ENCODE measurements at places on chromosomes 5 and 9. TPM values are rescaled to one million over a fixed set of nuclear protein-coding genes. Genes with fewer than 3 reads are reported as not detected.

The FXN gene
- 21.1 TPM for polyA plus RNA-seq

DNA sequence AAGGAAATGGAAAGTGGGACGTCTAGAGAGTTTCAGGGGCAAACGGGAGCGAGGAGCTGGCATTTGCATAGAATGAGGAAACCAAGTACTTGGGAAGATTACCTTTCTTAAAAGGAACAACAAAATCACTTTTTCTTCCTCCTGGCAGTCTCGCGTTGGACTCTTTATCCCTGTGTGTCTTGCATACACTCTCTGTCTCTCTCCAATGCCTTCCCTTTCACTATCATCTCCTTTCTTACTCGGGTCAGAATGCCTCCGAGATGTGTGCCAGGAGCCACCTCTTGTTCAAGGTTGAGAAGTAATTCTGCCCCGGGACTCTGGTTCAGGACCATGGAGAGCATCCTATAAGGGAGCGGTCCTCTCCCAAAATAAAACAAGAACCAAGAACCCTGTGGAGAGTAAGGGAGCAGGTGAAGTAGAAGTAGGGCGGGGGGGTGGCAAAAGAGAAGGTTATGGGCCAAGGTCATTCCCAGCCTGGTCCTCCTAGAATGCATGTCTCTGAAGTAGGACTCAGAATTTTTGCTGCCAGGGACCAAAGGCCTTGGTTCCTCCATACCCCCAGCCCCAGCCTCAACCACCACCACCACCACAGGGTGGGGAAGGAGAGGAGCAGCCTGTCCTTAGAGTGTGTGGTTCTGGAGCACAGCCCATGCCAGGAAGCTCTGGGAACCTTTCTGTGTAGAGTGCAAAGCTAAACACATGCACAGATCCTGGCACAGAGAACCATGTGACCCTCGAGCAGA, 72.1 kb upstream of the ARAP3 start:
- peak; percentile 72 for DNase-seq

DNA sequence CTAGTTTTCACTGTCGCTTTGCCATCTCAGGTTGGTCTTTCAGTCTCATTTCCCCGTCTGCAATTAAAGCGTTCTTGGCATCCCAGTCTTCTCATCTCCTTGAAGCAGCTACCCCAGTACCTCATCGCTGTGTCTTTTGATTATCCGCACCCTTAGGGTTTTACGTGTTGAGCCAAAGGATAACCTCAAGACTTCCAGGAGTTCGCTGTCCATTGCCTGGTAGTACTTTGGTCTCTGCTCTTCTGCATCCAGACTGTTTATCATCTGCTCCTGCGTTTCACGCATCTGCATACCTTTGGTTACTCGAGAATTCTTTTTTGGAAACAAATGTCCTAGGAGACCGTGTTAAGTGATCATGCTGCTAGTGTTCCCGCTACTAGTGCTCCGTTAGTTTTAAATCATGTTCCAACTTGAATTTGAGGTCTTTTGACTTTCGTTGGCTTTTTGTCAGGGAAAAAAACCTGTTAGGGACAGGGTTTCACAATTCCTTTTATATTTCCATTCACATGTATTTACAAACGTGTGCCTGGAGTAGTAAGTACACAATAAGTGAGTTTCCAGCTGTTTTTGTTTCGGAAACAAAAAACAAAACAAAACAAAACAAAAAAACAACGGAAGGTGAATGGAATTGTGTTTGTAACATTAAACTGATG, 888 bp downstream of the RABGAP1 start:
- DNase-seq: no peak

The GABRA1 gene
- 0.20 TPM for polyA plus RNA-seq

- DNase-seq: no peak
These were observed 484.9 kb downstream of the BNC2 start for GRCh38 chr9:16385590-16385989.

GRCh38 chr9:133715295-133715865, 22.8 kb downstream of the SARDH start:
- DNase-seq: no peak

- peak; percentile 22 for DNase-seq
These were observed 206.4 kb downstream of the PTTG1 start for GRCh38 chr5:160627921-160628618.

The RLN1 gene
- 0.52 TPM for polyA plus RNA-seq

- DNase-seq: no peak
These were observed 10.6 kb downstream of the IFNA1 start for GRCh38 chr9:21450733-21451394.

DNA sequence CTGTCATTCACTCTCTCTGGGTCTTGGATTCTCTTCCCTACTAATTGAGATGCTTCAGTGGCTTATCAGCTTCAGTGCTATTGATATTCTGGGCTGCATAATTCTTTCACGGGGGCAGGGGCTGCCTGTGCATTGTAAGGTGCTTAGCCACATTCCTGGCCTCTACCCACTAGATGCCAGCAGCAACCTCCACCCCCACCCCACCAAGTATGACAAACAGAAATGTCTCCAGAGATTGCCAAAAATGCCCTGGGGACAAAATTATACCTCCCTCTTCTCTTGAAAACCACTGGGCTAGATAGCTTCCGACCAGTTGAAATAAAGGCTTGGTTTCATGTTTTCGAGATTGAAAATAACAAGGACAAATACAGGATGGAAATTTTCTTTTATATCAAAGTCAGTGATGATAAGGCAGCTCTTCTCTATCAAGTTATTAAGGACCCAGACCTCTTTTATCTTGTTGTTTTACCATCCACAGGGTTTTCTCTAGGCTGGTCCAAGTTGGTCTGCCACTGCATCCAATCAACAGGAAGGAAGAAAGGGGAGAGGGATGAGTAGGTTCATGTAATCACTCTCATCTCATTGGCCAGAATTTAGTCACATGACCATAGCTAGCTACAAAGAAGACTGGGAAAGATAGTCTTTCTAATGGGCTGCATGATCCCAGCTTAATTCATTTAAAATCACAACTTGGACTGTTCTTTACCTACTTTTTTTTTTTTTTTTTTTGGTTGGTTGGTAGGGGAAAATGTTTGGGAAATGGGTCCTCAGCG, 92.1 kb upstream of the RANBP3L start:
- no peak for DNase-seq

- peak; percentile 13 for DNase-seq
These were observed 1.3 kb upstream of the TRIM36 start for GRCh38 chr5:115170929-115171510.

All from left kidney (tissue), 8 donors.